AG20443 (cell line): ENCODE measurements at places on chromosomes 7 and 10.

GRCh38 chr10:10917031-10917430, 100.6 kb upstream of the CELF2 start:
- DNase-seq, result no peak

DNA sequence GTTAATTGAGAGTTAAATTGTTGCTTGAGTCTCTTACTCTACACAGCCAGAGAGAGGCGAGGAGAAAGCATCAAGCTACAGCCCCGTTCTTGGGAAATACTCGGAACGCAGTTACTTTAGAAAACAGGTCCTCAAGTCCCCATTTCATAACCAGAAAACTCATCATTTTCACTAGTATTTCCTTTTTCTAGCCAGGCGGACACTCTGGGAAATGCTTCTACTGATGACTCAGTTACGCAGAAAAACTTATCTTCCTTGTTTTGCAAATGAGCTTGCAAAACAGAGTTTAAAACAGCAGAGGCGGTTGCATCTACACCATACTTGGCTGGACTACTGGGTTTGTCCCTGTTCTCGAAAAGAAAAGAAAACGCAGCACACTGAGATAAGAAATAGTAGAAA, 111.4 kb upstream of the FGFR2 start:
- peak; percentile 16 for DNase-seq

- peak; percentile 81 for DNase-seq
Observed at GRCh38 chr7:7099584-7100014, 82.7 kb upstream of the C1GALT1 start.

DNA sequence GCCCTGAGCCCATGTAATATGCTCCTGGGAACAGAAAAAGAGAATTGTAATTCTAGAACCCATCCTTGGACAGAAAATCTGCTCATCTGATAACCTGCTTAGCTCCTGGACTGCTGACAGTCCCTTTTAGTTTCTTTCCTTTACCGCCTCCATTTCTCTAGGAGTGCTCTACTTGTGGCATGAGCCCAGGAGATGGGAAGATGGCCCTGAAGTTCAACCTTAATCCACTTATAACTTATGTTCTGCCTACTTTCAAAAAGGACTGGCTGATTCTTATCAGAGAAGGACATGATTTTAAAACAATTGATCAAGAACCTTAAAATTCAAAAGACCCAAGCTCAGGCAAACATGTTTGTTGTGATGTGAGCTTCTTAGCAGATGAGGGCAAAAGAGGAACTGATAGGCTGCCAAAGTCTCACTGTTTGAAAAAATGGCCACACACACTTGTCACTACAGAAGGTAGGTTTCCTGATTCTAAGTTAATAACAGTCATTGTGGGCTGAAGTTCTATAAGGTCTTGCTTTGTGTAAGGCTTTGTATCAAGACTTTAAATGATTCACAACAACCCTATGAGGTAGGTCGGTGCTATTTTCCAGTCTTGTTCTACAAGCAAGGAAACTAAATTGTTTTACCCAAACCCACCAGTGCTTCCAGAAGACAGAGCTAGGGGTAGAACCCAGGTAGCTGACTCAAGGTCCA, 94.3 kb upstream of the AFAP1L2 start:
- DNase-seq, result no peak

DNA sequence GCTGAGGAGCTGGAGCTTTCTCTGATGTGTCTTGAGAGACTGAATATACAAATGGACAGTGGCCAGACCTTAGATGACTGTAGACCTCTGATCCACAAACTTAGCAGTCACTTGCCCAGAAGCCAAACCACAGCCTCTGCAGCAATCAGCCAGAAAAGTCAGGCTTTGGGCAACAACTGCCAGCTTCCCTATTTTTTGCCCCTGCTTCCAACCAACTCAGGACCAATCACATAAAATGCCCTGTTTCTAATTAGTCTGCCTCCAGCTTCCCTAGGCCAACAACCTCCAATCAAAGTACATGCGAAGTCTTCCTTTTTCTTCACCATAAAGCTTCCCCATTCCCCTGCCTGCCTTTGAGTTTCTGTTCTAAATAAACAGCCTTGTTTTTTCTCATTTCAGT, 37.8 kb upstream of the CACUL1 start:
- peak; percentile 68 for DNase-seq

DNA sequence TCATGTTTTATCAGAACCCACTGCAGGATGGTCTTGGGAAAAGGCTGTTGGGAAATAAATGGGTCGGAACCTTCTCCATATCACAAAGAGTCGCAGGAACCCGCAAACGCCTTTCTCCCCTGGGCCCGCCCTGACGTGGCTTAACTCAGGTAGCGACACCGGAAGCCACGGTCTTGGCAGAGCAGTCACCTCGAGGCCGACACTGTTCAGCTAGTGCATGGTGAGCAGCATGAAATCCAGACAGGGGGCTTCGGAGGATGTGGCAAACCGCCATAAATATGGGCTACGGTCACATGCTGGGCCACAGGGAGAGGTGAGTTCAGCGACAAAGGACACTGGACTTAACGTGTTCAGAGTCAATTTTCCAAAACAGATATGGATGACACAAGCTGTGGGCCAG, 421.9 kb downstream of the PTPRN2 start:
- no peak for DNase-seq
